CD4-positive, alpha-beta T cell treated with Interleukin-12 subunit alpha and Interleukin-12 subunit beta, for 1 hour (primary cell): ENCODE measurements at places on chromosomes 12 and 14.

DNA sequence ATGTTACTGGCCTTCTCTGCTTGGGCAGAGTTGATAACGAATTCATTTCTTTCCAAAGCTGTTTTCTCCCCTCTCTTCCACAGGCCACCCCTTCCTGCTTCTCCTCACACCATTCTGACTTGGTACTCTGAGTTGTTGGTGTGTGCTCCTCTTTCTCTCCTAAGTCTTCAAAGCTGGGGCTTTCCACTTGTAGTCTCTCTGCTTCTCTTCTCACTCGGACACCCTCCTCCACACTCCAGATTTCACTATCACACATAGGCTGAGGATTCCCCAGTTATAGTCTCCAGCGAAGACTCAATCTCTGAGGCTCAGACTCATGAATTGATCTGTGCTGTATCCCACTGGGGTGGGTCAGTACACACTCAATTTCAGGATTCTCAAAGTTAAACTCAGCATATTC lies 201.0 kb downstream of the SSPN start:
- no peak for DNase-seq

DNA sequence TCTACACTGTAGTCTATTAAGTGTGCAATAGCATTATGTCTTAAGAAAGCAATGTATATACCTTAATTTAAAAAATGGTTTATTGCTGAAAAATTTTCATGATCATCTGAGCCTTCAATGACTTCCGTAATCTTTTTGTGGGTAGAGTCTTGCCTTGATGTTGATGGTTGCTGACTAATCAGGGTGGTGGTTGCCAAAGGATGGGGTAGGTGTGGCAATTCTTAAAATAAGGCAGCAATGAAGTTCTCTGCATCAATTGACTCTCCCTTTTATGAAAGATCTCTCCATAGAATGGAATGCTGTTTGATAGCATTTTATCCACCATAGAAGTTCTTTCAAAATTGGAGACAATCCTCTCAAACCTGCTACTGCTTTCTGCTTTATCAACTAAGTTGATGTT lies 41.1 kb downstream of the BBS10 start:
- DNase-seq: no peak

- no peak for DNase-seq
Measured at GRCh38 chr14:35480119-35480769, 53.7 kb upstream of the INSM2 start.

- DNase-seq: no peak
Measured at GRCh38 chr12:69354556-69355187, 4.9 kb upstream of the YEATS4 start.

GRCh38 chr12:88035907-88036289 lies 6.7 kb upstream of the C12orf50 start:
- peak; percentile 16 for DNase-seq
